DND-41 (cell line): ENCODE measurements at places on chromosomes 16 and 17.

- H3K4me3 ChIP-seq = no peak overlapping the region
- no peaks in the 10 kb centered on the region for H3K4me1 ChIP-seq
- H3K27ac ChIP-seq = no peak overlapping the region
- H3K27me3 ChIP-seq = no peaks in the 10 kb centered on the region
These were observed 3.0 kb downstream of the PDILT start for GRCh38 chr16:20401475-20402016.

DNA sequence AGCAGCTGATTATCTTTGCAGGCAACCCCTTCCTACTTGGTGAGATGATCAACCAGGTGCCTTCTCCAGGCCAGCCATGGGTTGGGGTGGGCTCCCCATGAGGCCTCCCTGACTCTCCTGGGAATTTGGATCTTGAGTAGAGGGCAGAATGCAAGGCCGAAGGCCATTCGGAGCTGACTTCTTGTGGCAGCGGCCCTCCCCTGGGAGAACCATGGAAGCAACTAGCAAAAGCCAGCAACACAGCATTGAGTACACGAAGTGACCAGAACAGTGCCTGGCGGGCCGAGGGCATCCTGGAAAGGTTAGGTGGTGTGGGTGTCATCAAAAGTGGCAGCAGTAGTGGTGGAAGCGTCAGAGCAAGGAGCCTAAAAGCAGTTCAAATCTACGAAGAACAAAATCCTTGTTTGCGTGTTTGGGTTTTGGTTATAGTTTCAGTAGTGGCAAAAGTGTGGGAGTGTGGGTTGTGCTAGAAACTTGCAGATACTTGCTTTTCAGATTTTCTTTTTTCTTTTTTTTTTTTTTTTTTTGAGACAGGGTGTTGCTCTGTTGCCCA lies 2.0 kb upstream of the ALDH3A1 start:
- no peaks in the 10 kb centered on the region for H3K36me3 ChIP-seq
- DNase-seq = no peak
- H3K4me1 ChIP-seq = no peaks in the 10 kb centered on the region
- H3K27ac ChIP-seq = no peak overlapping the region
- H3K27me3 ChIP-seq = peaks cover 15% of the 10 kb centered on the region
- H3K4me3 ChIP-seq = no peak overlapping the region

DNA sequence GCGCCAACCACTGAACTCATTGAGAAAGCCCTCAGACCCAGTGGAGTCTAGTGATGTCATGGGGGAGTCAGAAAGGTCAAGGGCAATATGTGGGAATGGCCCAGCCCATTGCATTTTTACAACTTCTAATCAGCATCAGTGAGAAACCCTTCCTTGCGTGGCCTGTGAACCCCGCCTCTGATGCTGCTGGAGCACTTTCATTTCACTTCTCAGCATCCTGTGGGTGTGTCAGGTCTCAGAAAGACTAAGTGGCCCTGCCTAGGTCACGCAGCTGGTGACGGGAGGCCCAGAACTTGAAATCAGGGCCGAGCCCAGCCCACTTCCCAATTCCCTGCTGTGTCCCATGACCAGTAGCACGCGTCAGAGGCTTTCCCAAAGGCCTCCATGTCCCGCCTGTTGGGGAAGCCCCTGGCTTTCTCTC lies 6.1 kb downstream of the DNAI2 start:
- peaks cover 7% of the 10 kb centered on the region for H3K27me3 ChIP-seq
- no peaks in the 10 kb centered on the region for H3K4me1 ChIP-seq
- no peaks in the 10 kb centered on the region for H3K36me3 ChIP-seq
- no peak overlapping the region for H3K27ac ChIP-seq

GRCh38 chr16:70157105-70157476 lies 16.5 kb upstream of the CLEC18C start:
- H3K27ac ChIP-seq = no peak overlapping the region
- no peak for DNase-seq
- no peak overlapping the region for H3K4me3 ChIP-seq
- H3K4me1 ChIP-seq = no peaks in the 10 kb centered on the region
- no peaks in the 10 kb centered on the region for H3K27me3 ChIP-seq

- no peak overlapping the region for H3K27ac ChIP-seq
- H3K36me3 ChIP-seq = no peaks in the 10 kb centered on the region
These were observed 109.6 kb upstream of the GOT2 start for GRCh38 chr16:58843675-58844074.

- no peak overlapping the region for H3K4me3 ChIP-seq
- H3K4me1 ChIP-seq = no peaks in the 10 kb centered on the region
- peaks cover 77% of the 10 kb centered on the region for H3K36me3 ChIP-seq
- no peak overlapping the region for H3K27ac ChIP-seq
- no peaks in the 10 kb centered on the region for H3K27me3 ChIP-seq
- no peak for DNase-seq
These were observed 17.5 kb downstream of the NDUFAF8 start for GRCh38 chr17:81256616-81257015.

DNA sequence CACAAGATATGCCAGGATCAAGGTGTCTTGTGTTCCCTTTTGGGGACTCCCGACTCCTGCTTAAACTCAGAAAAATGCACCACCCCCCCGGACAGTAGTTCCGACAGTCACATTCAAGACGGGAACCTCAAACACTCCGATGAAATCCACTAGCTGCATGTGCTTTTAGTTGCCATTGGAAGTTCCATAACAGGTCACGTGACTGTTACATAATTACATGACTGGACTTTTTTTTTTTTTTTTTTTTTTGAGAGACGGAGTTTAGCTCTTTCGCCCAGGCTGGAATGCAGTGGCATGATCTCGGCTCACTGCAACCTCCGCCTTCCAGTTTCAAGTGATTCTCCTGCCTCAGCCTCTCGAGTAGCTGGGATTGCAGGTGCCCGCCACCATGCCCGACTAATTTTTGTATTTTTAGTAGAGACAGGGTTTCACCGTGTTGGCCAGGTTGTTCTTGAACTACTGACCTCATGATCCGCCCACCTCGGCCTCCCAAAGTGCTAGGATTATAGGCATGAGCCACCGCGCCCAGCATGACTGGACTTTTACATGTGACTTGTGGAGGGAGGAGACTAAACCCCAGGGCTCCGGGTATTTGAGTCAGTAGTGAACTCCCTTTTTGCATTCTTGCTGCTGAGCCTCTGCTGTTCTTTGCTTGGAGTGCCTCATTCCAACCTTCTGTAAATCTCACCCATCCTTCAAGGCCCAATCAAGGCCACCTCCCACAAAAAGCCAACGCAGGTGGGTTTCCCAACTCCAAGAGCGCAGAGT lies 1.6 kb downstream of the SIRT7 start:
- H3K4me3 ChIP-seq = peak overlapping the region; percentile 92
- H3K36me3 ChIP-seq = peaks cover 75% of the 10 kb centered on the region
- no peak for DNase-seq
- peak overlapping the region; percentile 7; the same call in 1 of the 2 replicates for H3K27ac ChIP-seq
- peaks cover 36% of the 10 kb centered on the region for H3K4me1 ChIP-seq

- no peak overlapping the region for H3K27ac ChIP-seq
- H3K27me3 ChIP-seq = no peaks in the 10 kb centered on the region
- DNase-seq = no peak
- H3K4me3 ChIP-seq = no peak overlapping the region
These were observed 5.3 kb upstream of the MAPK7 start for GRCh38 chr17:19372866-19373504.

DNA sequence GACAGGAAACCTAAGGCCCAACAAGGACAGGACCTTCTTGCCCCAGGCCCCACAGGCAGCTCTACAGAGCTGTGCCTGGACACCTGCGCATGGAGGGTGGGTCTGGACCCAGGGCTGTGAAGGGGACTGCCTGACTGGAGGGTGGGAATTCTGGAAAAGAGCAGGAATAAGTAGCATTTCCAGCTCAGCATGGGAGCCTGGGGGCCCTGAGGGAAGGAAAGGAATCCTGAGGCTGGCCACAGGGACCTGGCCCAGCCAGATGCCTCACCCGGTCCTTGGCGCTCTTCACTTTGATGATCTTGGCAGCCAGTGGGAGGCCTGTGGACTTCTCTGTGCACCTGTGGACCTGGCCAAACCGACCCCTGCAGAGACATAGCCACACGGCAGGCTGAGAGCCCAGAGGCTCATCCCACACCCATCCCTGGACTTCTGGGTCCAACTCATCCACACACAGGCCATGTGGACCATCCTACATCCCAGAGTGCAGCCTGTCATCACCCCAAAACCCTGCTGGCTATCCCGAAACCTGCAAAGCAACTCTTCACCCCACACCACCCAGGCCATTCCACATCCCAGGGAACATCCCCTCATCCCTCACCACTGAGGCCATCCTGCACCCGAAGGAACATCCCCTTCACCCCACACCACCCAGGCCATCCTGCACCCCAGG lies 18.7 kb downstream of the MYLK3 start:
- no peak for DNase-seq
- H3K36me3 ChIP-seq = no peaks in the 10 kb centered on the region
- no peaks in the 10 kb centered on the region for H3K27me3 ChIP-seq
- no peak overlapping the region for H3K27ac ChIP-seq
- no peaks in the 10 kb centered on the region for H3K4me1 ChIP-seq
- no peak overlapping the region for H3K4me3 ChIP-seq
